Stimulated activated CD8-positive, alpha-beta memory T cell treated with anti-CD3 and anti-CD28 coated beads, Interleukin-15, amount 100 ng/mL, for 4 hours (primary cell): ENCODE measurements at places on chromosomes 11 and 22.

GRCh38 chr11:119196833-119197483 is 9.2 kb upstream of the CBL start:
- DNase-seq, result peak; percentile 6

GRCh38 chr11:19980388-19980787 is 179.9 kb downstream of the DBX1 start:
- no peak for DNase-seq

DNA sequence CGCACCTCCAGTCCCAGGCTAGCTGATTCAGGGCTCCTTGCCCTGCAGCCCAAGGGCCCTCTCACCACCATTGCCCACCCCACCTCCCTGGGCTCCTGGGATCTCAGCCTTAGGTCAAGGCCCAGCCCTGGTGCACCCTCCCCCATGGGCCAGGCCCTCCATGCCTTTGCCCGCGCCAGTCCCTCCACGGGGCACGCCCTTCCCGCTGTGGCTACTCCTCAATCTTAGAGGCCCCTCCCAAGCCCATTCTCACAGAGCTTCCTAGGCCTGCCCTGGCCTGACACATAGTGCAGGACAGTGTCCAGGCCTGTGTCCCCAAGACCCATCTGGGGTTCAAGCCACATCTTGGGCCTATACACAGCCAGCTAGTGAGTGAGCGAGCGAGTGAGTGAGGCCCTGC is 6.9 kb downstream of the GP1BB start:
- DNase-seq, result no peak

DNA sequence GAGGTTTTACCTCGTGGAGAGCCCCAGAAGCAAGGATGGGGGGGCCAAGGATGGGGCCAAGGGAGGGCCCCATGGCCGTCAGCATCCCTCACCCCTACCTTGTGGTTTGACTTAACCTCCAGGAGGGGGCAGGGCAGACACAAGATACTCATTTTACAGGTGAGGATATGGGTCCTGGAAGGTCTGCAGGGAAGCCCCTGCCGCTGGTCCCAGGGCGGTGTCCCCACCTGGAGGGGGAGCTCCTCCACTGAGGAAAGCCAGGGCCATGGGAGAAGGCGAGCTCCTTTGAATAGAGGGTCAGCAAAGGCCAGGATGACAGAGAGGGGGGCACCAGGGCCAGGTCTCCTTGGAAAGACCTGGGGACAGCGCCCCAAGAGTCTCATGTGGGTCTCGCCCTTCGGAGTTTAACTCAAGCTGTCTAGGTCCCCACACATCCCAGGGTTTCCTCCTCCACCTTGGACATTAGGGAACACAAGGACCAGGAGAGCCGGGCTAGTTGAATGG is 5.9 kb upstream of the ADORA2A start:
- no peak for DNase-seq

DNA sequence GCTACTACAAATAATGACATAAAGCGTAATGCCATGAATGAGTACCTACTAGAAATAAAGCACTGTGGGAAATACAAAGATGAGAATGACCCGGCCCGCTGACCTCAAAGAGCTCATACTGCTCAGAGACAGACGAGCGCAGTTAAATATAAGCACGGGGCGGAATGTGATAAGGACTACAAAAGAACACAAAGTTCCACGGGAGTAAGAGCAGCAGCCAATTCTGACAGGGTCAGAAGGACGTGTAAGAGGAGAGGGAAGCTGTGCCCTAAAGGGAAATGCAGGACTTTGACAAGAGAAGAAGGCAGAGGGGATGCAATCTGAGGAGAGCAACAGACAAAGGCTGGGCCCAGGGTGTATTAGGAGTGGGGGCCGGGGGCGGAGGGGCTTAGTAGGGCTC is 314.6 kb downstream of the LARGE1 start:
- DNase-seq, result no peak

DNA sequence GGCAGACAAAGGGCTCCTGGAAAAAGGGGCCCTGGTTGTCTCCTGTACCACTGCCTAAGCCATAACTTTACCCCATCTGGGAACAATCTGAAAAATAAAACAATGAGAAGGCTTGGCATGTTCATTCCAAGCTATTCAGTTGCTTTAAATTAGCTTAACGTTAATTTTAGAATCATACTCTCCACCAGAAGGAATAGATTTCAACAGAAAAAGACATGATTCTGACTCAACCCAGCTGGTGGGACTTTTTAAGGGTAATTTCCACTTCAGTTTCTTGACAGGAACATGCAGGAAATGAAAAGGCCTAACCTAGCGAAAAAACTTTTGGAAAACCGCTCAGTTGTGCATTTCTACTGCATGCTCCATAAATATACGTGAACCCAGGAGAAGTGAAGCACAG is 7.9 kb downstream of the SF3A1 start:
- DNase-seq, result no peak

DNA sequence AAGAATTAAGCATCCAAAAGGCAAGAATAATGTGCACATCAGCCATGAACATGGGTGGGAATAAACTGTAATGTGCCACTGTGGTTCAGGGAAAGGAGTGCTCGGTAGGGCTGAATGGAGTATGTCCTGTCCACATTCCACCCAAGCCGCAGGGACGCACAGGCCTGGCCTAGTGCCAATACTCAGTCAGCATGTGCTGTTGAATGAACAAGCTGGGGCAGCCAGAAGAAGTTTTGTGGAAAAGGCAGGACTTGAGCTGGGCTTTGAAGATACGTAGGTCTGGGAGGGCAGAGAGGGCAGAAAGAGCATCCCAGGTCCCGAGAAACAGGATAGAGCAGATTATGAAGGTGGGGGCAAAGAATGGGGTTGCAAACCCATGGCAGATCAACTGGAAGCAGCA is 60.0 kb upstream of the PLET1 start:
- no peak for DNase-seq

DNA sequence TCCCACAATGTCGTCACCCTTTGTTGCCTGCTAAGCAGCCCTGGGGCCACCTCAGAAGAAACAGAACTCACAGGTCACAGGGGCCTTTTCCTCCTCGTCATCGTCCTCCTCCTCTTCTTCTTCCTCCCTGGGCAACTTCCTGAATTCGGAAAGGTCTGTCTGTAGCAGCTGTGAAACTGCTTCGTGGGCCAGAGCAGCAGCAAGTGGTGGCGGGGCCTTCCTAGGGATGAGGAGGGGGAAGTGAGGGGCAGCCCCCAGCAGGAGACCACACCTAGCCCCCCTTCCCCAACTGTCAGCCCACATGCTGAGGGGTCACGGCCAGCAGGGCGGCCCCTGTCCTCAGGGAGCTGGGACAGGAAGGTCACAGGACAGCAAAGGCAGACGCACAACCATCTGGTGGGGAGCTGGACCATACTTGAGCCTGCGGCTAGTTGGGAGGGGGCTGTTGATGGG is 13.2 kb downstream of the PPM1F start:
- DNase-seq, result no peak
